NCI-H2081 (cell line): ENCODE measurements at places on chromosomes 5 and 9.

DNA sequence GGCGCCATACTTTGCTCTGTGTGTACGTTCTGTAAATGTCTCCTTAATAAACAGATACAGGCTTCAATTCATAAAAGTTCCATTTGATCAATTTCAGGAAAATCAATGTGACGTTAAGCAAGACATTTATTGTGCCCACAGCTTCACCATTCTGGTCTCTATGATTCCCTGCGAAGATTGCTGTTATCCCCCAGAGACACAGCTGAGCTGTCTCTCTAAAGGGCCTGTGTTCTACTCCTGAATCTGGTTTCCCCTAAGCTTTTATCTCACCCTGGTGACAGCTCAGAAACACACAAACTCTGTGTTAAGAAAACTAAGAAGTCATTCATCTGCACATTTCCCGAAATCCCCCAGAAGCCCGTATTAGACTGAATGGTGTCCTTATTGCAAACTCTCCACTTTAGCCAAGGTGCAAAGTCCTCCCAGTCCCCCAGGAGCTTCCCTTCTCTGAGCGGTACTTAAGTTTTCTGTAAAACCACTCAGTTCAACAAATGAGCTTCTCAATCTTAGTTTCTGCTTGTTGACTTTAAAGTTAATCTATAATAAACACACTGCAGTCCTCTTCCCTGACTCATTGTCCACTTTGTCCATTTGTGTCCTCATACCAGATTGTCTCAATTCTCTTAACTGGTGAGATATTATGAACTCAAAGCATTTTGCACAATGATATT lies 1.4 kb upstream of the C5orf15 start:
- no peak for DNase-seq

GRCh38 chr9:69036799-69037198 lies 1.2 kb downstream of the FXN start:
- no peak for DNase-seq

DNA sequence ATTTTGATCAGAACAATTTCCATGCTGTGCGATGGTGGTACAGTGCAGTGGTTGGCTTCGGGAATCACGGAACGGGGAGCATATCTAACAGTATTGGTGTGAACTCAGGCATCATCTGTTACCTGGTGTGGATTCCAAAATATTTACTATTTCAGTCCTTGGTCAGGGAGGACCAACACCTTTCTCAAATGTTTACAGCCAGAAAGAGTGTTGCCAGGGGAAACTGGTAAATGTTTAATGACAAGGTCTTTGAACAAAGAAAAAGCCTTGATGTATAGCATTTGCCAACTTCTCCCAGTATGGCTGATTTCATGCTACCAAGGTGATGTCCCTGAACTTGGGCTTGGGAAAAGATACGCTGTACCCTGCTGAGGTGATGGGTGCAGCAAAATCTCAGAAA lies 145.6 kb upstream of the POC5 start:
- DNase-seq, result no peak

GRCh38 chr5:132830436-132831094 lies at the start of gene SHROOM1:
Gene SHROOM1 (minus strand): TSS chr5:132830647. CDS start chr5:132826140, 4,507 bp downstream.
- DNase-seq, result no peak

DNA sequence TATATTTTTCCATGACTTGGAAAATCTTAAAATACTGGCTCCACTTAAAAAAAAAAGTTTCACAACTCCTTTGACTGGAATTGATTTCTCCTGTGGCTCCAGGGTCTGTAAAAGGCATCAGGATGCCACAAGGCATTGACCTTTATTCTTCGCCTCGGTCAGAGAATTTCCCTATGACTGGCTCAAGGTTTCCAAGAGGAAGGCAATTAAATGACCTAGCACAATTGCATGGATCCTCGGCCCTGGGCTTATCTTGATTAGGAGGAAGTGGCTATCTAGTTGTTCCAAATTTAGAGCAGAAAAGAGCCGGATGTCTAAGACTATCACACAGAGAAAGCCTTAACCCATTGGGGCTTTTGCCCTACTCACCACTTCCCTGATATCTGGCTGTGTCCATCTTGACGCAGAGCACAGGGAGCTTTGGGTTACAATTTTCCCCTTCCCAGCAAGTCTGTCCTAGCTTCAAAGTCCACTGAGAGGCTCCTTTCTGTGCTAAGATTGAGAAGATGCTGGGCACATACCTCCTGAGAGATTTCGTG lies 56.9 kb upstream of the COL15A1 start:
- DNase-seq, result no peak

DNA sequence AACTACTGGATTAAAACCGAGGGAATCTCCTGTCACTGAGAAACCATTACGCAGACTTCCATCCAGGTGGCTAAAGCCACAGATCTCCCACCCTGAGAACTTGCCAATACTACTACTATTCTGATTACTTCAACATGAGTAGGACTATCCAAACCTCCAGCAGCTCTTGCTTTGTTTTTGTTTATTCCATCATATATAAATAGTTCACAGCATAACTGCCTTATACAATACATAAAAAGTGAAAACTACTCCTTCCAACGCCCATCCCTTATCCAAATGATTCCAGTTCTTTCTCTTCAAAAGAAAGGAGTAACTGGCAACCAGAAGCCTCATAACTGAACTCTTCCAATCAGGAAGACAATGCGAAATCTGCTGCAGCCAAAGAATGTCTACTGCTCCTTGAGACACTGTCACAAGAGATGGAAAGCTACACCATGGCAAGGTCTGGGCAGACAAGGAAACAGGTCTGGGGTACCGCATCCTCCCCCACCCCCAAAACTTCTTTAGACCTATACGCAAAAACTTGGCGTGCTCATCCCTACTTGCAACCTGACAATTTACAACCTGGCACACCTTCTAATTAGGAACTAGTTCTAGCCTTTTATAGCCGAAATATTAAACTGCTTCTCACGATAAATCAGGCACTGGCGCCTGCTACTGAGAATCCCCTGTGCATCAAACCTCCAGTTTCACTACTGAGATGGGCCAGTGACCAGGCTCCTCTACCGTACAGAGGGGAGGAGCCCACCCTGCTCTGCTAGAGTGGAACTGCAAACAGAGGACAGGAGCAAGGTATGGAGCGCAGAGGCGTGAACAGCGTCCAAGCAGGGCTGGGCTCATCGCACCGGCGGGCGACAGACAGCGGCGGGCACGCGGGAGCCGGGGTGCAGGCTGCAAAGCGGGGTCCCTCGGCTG lies 986 bp downstream of the PLPP1 start:
- DNase-seq, result peak; percentile 50

DNA sequence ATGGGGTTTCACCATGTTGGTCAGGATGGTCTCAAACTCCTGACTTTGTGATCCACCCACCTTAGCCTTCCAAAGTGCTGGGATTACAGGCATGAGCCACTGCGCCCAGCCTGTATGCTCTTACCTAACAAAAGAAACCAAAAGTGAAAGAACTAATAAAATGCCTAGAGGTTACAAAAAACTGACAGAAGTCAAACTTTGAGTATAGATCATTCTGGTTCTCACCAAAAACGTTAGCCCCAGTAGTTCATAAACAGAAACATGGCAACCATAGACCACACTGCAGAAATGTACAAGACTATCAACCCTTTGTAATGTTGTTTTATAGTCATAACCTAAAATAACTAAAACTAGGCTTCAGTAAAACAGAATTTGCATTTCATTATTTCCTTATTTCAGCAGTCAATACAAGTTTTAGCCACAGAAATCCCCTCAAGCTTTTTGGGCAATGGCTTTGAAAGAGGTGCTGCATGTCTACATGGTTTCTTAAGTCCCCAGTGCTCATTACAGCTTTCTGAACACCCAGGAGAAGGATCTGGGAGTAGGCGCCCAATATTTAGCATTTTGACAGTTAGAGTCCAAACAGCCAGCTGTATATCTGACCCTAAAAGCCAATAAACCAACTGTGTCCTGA lies 72.5 kb downstream of the EPB41L4A start:
- no peak for DNase-seq

- no peak for DNase-seq
Measured at GRCh38 chr5:44246986-44247385, 142.2 kb downstream of the FGF10 start.

- no peak for DNase-seq
Measured at GRCh38 chr5:177361418-177362291, 3.9 kb downstream of the RGS14 start.

GRCh38 chr5:34490506-34491250 lies 165.4 kb upstream of the RAI14 start:
- no peak for DNase-seq

DNA sequence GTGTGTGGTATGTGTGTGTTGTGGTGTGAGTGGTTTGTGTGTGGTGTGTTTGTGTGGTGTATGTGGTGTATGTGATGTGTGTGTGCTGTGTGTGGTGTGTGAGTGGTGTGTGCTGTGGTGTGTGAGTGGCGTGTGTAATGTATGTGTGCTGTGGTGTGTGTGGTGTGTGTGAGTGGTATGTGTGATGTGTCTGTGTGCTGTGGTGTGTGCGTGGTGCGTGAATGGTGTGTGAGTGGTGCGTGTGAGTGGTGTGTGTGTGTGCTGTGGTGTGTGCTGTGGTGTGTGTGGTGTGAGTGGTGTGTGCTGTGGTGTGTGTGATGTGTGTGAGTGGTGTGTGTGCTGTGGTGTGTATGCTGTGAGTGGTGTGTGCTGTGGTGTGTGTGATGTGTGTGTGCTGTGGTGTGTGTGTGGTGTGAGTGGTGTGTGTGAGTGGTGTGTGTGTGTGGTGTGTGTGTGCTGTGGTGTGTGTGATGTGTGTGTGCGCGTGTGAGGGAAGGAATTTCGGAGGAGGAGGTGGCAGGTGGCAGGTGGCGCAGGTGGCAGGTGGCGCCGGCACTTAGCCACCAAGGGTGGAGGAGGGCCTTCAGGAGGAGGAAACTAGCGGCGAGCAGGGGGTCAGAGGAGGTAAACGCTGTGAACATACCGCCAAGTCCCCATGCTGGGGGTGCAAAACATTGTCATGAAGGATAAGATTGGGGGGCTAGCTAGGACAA lies 191.8 kb downstream of the MELK start:
- DNase-seq, result peak; percentile 58

- no peak for DNase-seq
Measured at GRCh38 chr5:174337276-174338184, 292.0 kb downstream of the NSG2 start.

DNA sequence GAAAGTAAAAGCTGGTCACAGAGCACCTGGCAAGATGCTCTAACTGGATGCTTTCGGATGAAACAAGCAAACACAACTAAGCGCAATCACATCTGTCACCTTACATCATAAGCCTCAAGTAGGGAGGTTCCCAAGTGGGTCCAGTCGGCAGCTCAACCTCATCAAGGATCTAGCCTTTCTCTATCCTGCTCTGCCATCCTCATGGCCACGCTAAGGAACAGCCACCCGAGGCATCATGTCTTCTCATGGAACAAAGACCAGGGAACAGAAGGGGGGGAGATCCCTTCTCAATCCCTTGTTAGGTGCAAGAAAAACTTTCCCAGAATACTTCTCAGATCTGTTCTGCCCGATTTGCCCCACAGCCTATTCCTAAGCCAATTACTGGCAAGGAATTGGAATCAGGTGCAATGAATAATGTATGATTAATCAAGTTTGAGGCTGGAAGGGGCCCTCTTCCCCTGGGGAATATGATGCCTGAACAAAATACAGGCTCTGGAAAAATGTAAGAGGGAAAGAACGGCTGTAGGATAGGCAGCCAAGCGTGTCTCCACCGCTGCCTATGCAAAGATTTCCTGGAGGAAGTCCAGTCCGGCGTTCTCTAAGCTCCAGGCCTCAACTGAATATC lies 1.3 kb upstream of the HABP4 start:
- no peak for DNase-seq

DNA sequence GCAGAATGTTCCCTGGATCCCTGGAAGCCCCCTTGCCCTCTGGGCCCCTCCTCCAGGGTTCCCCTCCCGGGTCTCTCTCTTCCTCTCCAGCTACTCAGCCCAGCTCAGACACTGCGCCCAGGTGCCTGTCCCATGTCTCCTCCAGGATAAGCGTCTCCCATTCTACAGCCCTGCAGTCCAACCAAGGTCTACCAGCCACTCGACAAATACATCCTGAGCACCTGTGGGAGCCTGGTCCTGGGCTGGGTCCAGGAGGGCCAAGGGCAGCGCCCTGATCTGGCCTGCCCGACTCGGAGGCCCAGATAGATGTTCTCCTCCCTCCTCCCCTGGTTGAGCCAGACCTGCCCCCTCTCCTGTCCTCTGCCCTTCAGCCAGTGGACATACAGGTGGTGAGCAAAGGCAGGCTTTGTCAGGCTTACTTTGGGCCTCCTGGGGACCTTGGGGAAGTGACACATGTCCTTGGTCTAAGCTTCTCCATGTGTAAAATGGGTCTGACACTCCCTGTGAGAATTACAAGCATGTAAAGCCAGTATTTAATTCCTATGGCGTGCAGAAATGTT lies 1.4 kb downstream of the FLT4 start:
- no peak for DNase-seq

- no peak for DNase-seq
Measured at GRCh38 chr5:74404574-74405508, 235.7 kb downstream of the ENC1 start.

DNA sequence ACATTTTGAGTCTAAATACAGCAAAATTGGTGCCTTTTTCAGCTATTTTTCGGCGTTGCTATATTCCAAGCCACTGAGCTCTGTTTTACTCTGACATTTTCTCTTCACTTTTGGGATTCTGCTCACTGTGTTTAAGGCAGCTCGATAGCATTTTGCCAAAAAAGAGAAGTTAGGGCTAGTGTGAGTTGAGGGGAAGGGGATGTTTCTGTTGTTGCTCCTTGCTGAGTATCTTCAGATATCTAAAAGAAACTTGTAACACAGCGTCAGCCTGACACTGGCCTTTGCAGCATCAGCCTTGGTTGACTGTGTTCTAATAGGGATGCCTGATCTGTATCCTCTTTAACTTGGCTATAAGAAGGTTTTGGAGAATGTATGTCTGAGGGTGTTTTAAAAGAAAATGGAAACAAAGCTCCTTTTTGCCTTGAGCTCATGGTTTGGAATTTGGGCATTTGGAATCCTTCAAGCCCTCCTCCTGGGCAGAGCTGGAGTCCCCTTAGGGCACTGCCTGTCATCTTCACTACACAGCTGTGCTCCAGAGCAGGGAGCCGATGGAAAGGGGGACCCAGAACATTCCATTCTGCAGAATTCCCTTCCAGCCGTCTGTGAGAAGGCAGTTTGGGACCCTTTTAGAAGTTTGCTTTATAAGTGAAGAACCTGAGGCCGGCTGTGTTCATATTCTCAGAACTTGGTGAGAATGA lies 63.0 kb downstream of the EXOSC2 start:
- no peak for DNase-seq

DNA sequence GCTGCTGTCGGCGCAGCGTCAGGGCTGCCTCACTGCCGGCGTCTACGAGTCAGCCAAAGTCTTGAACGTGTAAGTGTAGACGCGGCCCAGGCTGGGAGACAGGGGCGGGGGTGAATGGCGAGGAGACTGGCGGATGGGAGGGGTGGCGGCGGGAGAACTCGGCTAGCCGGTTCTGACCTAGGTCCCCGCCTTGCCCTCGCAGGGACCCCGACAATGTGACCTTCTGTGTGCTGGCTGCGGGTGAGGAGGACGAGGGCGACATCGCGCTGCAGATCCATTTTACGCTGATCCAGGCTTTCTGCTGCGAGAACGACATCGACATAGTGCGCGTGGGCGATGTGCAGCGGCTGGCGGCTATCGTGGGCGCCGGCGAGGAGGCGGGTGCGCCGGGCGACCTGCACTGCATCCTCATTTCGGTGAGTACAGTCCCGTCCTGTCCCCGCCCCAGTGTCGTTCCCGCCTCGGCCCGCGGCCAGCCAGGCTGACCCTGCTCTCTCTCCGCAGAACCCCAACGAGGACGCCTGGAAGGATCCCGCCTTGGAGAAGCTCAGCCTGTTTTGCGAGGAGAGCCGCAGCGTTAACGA lies 745 bp downstream of the GADD45G start:
- DNase-seq, result peak; percentile 30

GRCh38 chr9:106321394-106322180 lies 541.4 kb upstream of the ZNF462 start:
- DNase-seq, result peak; percentile 25

- no peak for DNase-seq
Measured at GRCh38 chr5:127962491-127962890, 121.1 kb upstream of the SLC12A2 start.

- DNase-seq, result no peak
Measured at GRCh38 chr5:122473138-122473843, 161.3 kb downstream of the SNCAIP start.
